Astrocyte of the spinal cord (primary cell): ENCODE measurements at places on chromosomes 13 and 19.
A peak's percentile ranks its signal among the peaks of the same experiment; 100 is the strongest.

DNA sequence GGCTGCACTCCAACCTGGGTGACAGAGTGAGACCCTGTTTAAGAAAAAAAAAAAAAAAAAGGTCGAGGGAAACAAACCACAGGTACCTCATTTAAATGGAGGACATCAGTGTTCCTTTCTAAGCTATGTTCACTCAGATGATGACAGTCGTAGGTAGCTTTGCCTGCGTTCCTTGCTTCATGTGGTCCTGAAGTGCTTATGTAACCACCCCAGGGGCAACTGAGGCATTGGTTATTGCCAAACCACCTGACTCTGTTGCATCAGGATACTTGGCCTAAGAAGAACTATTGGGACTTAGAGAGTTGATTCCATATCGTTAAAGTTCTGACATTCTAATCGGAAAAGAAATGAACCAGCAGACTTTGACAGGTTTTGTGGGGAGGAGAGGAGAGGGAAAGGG lies 51.7 kb downstream of the SPATA13 start:
- DNase-seq: no peak

GRCh38 chr19:15280915-15281683 lies 48.9 kb upstream of the EPHX3 start:
- peak; percentile 86 for DNase-seq

DNA sequence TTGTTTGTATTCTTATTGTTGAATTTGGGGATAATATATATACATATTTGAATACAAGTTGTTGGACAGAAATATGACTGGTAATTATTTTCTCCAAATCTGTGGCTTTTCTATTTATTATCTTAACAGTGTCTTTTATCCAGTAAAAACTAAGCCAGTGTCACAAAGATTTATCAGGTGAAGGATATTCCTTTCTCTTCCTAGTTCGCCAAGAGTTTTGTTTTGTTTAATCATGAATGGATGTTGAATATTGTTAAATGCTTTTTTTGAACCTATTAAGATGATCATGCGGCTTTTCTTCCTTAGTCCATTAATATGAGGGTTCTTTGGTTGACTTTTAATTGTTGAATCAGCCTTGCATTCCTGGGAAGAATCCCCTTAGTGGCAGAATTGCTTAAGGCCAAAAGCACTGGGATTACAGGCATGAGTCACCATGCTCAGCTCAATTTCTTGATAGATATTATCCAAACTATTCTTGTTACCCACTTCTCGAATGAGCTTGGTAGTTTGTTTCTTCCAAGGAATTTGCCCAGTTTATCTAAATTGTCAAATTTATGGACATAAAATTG lies 53.3 kb downstream of the TEX26 start:
- peak; percentile 46 for DNase-seq

DNA sequence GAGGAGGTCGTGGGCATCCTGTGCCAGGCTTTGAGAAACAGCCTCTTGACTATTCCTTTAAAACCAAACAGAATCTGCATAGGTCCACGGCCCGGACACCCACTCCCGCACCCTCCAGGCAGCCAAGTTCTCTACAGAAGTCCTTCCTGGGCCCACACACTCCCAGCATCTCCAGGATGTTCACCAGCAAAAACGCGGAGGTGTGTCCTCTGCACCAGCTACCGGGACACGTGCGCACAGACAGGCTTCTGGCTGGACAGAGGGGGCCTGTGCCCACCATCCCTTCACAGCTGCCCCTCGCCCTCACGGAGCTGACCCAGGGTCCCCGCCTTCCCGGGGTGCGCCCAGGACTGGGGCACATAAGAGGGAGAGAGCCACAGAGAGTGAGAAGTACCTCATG lies 44.2 kb downstream of the CEBPG start:
- no peak for DNase-seq

DNA sequence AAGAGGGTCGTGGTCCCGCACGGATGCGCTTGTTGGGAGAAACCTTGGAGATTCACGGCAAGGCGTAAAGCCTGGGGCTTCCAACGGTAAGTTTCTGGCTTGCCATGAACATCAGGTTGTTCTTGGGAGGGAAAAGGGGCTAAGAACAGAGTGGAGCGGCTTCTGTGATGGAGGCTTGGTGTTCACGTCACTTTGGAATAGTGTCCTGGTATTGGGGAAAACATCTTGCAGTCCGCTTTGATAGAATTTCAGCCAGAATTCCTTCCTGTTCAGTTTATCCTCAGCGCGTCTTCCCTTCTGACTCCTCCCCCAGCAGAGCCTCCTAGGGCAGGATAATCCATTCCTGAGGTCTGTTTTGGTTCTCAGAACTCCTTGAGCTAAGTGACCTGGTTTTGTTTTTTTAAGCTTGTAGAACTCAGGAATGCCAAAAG lies 2.0 kb downstream of the KCTD15 start:
- DNase-seq: peak; percentile 41
